ENCODE measurements at places on chromosomes 12 and 14. TPM values are rescaled to one million over a fixed set of nuclear protein-coding genes. Genes with fewer than 3 reads are reported as not detected.

DNA sequence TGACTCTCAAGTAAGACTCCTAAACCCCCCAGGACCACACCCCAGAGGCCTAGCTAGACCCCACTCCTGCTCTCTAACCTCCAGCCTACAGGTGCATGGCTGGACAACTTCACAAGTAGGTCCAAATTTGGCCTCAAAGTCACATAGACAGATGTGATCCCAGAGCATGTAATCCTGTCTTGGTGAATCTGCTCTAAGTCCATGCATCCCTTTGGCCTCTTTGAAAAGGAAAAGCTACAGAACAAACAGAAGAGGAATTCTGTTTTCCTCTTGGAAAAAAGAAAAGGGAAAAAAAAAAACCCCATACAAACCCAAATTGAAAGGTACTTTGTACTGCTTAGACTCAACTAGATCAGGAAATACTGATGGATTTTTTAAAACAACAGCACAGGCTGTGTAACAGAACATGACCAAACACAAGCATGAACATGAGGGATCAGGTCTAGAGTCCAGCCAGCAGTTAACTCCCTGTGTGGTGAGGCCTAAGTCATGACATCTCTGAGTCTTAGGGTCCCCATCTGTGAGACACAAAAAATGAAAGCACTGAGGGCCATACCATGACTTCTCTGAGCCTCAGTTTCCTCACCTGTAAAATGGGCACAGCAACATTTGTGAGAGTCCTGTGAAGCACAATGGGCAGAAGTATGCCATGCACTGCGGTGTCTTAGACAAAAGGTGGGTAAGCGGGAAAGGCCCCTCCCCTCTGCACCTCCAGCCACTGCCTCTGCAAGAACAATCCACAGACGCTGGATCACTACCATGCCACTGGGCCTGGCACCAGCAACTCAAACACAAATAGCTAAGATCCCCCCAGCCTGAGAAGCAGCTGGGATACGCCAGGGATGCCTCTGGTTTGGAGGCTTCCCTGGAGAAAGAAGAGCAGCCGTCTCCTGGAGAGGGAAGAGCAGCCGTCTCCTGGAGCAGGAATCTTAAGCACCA lies 9.9 kb downstream of the PITPNM2 start:
- no peak for DNase-seq

DNA sequence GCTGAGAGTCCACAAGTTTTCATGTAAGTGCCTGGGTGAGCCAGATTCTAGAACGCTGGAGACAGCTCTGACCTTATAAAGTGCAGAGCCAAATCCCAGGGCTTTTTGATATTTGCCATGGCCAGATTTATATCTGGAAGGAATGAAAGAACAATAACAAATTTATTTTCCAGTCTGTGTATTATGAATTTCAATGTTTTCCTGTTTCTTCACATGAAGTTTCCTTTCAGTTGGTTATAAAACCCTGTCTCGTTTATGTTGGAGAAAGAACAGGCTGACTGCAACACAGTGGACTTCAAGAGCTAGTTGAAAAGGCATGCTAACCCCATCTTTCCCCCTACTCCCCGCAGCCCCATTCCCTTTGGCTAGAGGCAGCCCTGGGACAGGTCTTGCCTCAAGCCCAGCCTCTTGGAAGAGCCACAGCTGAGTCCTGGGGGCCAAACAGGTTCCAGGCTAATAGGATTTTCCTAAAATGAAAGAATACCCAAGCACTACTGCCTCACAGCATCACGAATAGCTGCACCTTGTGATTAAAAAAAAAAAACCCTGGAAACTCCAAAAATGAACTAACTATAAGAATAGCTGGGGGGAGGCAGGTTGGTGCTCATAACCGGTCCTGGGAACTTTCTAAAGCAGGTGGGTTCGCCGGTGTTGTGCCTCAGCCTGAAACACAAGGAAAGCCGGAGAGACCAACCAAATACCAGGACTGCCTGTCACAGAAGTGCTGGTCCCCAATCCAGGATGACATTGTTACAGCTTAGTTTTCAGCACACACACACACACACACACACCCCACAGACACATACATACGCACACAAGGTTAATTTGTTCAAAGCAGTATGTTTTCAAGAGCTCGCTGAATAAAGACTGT lies 1.5 kb downstream of the FBLN5 start:
- DNase-seq, result no peak

The EML5 gene
- 1.9 TPM for polyA plus RNA-seq

DNA sequence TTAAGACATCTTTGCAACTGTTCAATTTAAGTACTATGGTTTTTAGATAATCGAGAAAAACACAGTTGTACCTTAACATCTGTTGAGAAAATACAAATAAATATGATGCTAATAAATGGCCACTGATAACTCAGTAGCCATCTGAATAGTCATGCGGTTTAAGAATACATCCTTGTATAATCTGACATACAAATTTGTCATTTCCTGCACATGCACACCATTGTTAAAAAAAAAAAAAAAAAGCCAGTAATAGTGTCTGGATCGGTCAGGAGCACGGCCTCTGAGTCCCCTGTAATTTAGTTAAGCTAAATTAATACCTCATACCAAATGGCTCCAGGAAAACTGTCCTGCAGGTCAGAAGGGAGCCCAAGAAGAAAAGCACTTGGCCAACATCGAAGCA lies 16.8 kb downstream of the RFC5 start:
- DNase-seq, result no peak

DNA sequence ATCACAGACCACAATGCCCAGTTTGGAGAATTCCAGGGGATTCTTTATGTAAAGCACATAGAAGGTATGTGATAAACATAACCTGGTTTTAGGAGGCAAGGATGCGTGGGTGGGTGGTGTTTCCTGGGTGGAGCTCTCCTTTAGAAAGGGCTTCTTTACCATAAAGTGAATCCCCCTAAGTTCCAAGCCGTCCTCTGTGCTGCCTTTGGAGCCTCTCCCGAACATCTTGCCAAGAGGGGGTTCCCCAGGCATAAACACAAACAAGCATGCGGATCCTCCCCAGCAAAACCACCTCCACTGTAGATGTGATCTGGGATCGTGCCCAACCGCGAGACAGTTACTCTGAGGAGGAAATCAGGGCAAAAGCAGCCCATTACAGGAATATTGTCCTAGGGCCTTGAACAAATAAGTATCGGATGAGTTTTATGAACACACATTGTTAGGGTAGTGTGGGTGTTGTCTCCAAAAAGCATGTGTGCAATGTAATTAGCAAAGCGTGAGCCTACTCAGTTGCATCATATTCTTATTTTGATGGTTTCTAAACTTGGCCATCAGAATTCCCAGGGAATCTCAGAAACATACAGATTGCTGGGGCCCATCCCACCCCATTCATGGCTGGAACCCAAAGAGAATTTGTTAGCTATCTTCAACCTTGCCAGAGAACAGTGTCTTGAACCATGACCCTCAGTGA lies 48.8 kb upstream of the CORO1C start:
- no peak for DNase-seq

GRCh38 chr14:31269634-31270195 lies 62.1 kb upstream of the HECTD1 start:
- no peak for DNase-seq

- peak; percentile 86 for DNase-seq
Observed at GRCh38 chr12:11648514-11649412, 711 bp upstream of the ETV6 start.

DNA sequence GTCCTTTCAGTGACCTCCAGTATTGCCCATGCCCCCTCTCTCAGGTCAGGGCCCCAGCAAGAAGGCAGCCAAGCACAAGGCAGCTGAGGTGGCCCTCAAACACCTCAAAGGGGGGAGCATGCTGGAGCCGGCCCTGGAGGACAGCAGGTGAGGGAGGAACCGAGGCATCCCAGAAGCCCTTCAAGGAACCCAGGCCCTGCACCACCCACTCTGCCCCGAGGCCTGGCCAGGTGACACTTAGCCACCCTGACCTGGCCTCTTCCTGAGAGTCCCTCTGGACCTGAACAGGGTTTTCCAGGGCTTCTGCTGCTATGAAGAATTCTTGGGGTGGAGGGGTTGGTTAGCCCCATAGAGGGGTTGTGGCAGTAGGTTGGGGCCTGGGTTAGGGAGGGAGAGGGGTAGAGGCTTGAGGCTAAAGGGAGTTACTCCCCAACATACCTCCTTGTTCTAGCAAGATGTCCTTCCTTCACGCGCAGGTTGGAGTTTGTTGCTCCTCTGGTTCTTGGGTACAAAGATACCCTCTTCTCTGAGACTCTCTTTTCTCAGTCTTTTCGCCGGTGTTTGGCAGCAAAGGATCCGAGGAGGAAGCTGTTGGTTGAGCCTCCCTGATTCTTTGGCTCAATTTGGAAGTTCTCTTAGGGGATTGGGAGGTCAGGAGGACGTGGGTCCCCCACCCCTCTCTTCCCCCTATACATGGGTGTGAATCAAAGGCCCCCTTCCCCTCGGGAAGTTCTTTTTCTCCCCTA lies 2.1 kb downstream of the TARBP2 start:
- no peak for DNase-seq

DNA sequence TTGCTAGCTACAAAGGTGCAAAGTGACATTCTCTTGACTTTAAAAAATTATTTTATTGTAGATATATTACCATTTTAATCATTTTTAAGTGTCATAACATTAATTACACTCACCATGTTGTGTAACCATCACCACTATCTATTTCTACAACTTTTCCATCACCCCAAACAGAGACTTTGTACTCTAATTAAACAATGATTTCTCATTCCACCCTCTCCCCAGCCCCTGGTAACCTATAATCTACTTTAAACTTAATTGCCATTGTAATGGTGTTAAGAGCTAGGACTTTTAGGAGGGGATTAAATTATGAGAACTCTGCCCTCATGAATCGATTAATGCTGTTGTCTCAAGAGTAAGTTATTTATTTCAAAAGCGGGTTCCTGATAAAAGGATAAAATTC lies 352.9 kb upstream of the SEL1L start:
- no peak for DNase-seq

The ABCD2 gene
- 0.08 TPM for polyA plus RNA-seq

The SIX1 gene
- 0.97 TPM for polyA plus RNA-seq

The KRT85 gene
- not detected for polyA plus RNA-seq

The WNT1 gene
- polyA plus RNA-seq, result not detected

GRCh38 chr12:48165089-48165981 lies 8.0 kb upstream of the ASB8 start:
- DNase-seq, result no peak

DNA sequence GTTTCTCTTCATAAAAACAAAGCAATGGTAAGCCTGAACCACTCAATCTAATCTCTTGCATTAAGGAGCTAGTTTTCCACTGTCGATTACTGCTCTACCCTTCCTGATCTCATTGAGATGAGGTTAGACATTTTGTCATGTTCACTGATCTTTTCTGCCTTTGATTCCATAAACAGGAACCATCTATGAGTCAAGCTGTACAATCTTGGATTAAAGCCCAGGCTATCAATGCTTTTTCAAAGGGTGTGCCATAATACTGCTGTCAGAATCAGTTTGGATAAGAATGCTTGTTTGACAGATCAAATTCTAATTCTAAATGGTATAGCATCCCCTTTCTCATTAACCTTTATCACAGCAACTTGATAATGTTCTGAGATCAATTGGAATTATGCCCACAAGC lies 16.1 kb downstream of the GRIP1 start:
- no peak for DNase-seq

The KNTC1 gene
- 59.0 TPM for polyA plus RNA-seq

- DNase-seq, result no peak
Observed at GRCh38 chr12:13141686-13142085, 38.2 kb upstream of the GSG1 start.

- DNase-seq, result peak; percentile 74
Observed at GRCh38 chr14:24431569-24432258, 2.0 kb downstream of the KHNYN start.

The PLEK2 gene
- polyA plus RNA-seq, result 3.2 TPM

GRCh38 chr12:50620109-50620977 lies 115.6 kb downstream of the DIP2B start:
- no peak for DNase-seq

DNA sequence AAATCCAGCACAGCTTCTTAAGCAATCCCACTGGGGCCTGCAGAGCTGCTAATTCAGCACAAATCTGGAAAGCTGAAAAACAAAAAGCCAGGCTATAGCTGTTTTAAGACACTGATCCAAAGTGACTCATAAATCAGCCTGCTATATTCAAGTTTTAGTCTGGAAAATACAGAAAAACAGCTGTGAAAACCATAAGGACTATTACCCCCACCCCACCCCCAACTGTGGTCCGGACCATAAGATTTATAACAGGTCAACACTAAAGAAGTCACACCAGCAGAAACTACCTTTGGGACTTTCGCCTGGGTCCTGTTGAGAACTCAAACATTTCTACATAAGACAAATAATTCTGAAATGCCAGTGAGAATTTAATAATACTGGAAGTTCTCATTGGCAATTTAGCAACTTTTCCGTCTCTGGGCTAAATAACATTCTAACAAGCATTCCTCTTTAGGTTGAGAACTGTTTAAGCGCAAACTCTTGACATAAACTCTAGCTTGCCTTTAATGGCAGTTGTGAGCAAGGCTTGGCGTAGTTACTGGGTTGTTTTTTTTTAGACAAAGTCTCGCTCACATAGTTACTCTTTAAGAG lies 3.3 kb downstream of the LRIG3 start:
- peak; percentile 85 for DNase-seq

- DNase-seq, result no peak
Observed at GRCh38 chr12:131986910-131987309, 37.2 kb downstream of the EP400 start.

- no peak for DNase-seq
Observed at GRCh38 chr14:92653162-92653651, 95.2 kb downstream of the LGMN start.

The ARG2 gene
- 1.9 TPM for polyA plus RNA-seq

- no peak for DNase-seq
Observed at GRCh38 chr12:1063852-1064251, 72.8 kb downstream of the ERC1 start.

GRCh38 chr12:69419701-69420100 lies 50.5 kb upstream of the FRS2 start:
- DNase-seq, result no peak

DNA sequence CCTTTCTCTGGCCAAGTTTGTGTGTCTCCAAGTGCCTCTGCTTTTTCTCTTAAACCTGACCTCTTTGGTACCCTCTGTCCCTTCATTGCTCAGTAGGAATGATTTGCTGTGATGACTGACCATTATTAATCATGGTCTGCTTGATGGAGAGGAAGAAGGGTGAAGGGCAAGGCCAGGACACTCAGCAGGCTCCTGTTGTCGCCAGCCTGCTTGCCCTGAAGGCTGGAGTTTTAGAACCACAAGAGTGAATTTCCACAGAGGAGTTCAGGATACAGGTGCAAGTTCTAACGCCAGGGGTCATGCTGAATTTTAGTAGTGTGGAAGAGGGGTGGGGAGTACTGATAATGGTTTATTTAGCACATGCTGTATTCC lies 2.8 kb upstream of the ITGA5 start:
- DNase-seq, result no peak

The GYS2 gene
- polyA plus RNA-seq, result not detected
